ENCODE measurements at places on chromosomes 2 and 18.
A peak's percentile ranks its signal among the peaks of the same experiment; 100 is the strongest.

DNA sequence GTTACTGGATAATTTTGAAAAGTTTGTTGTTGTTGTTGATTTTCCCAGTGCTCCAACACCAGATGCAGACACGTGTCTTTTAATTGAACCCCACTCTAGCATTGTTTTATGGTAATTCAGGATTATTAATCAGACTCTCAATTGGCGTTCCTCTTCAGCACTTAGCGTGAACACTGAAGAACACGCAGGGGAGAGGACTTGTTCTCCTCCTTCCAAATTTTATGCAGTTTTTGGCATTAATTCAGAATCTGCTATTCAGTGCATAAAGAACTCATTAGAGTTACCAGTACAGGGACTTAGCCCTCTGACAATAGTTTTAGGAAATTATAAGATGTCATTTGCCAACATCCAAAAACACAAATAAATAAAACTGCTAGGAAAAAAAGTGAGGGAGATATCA, 75.5 kb downstream of the SNTG2 start:
- DNase-seq = no peak

DNA sequence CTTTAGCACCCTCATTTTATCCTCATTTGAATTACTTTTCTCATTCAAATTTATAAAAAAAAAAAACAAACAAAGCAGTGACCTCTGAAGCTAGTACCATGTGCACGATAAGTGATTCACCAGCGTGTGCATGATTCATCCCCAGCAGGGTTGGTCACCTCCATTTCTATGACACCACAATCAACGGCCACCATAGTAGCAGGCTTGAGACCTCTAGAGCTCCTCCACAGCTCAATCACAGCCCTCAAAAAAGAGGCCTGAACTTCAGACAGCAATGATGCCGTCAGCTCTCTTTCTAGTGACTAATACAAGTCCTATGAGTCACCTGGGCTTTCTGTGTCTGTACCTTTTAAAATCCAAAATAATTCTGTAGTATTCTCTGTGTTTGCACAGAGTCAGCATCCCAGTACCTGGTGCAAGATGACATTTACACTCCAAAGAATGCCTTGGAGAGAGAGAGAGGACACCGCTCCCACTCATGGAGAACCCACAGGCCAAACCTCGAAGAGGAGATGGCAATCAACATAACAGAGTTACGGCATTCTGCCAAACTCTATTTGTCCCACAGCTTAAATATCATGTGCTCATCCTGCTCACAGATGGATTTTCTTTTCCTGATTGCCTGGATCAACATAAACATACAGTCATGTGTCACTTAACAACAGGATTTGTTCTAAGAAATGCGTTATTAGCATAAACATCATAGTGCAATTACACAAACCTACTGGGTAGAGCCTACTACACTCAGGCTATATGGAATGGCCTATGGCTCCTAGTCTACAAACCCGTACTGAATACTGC, 58.7 kb downstream of the L3MBTL4 start:
- no peak for DNase-seq

GRCh38 chr2:99200076-99200800, 19.3 kb downstream of the MRPL30 start:
- no peak for DNase-seq

DNA sequence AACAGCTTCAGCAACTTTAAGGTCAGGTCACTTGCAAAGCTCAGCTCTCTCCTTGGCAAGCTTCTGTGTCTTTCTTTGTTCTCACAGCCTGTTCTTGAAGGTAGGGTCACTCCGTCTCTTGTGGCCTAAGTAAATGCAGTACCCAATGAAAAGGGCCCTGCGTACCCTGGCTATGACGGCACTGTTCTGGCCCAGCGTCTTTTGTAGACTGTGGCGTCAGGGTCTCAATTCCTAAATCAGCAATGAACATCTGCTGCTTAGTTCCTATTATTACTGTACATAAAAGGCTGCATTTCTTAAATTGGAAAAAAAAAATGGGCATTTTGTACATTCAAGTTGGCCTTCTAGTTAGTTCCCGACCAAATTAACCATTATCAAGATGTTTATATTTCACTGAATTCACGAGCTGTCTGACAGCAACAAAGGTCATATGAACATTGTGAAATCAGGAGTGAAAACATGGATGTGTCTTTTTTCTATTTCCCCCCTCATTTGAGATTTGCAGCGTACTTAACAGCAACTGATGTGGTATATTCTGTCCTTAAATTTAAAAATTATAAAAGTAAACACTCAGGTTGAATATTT, 17.0 kb upstream of the MTCL1 start:
- DNase-seq = no peak

DNA sequence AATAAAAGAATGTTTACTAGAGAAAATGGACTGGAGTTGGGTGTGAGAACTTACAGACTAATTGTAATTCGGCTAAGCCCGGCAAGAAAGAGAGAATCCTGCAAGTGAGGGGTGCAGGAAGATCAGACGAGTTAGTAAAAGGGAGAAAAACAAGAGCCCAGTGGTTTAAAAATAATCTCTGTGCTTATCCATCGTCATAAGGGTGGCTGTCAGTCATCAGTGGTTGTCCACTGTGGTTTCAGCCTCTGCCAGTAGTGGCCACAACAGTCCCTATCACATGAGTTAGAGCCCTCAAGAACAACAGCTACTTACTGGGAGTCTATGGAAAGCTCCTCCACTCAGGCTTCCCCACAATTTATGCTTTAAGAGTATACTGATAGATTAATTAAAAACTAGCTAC, 239.8 kb downstream of the SETBP1 start:
- DNase-seq = no peak

DNA sequence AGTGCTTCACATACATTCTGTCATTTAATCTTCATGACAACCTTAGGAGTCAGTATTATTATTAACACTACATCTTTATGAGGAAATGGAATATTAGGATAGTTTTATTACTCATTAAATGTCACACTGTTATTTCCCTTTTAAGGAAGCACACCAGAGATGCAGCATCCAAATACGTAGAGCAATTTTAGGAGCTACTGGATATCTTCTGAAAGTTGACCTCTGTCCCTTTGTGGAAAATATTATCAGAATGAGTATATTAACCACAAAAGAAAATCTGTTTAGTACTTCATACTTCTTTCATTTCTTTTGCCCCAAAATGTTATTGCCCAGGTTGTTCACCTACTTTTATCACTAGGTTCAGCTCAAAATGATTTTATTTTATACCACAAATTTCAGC, 72.9 kb upstream of the APCDD1 start:
- no peak for DNase-seq

- DNase-seq = no peak
Observed at GRCh38 chr18:75262511-75262910, 51.9 kb downstream of the TSHZ1 start.

- DNase-seq = no peak
Observed at GRCh38 chr2:226431288-226431948, 368.2 kb downstream of the IRS1 start.

DNA sequence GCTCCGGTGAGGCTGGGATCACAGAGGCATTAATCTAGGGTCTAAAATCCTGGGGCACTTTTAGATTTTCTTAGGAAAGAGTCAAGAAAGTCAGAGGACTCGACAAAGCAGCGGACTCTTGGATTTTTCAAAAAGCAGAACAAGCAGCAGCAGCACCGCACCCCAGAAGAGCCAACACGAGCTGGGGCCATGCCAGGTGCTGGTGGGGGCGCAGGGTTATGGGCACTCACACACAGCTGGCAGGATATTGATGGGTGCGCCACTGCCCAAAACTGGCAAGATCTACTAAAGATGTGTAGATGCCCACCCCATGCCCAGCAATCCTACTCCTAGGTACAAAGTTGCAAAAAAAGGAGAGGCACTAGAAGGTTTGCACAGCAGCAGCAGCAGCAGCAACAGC, 33.9 kb upstream of the SEMA4C start:
- no peak for DNase-seq

DNA sequence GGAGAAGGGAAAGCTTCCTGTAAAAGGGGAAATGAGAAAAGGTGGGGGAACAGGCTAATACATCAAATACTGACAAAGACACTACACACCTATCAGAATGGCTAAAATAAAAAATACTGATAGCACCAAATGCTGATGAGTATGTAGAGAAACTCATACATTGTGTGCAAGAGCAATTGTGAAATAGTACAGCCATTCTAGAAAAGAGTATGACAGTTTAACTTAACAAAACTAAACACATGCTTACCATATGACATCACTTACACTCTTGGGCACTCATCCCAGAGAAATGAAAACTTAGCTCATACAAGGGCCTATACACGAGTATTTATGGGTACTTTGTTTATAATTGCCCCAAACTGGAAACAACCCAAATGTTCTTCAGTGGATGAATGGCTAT, 53.4 kb downstream of the ZNF638 start:
- no peak for DNase-seq

DNA sequence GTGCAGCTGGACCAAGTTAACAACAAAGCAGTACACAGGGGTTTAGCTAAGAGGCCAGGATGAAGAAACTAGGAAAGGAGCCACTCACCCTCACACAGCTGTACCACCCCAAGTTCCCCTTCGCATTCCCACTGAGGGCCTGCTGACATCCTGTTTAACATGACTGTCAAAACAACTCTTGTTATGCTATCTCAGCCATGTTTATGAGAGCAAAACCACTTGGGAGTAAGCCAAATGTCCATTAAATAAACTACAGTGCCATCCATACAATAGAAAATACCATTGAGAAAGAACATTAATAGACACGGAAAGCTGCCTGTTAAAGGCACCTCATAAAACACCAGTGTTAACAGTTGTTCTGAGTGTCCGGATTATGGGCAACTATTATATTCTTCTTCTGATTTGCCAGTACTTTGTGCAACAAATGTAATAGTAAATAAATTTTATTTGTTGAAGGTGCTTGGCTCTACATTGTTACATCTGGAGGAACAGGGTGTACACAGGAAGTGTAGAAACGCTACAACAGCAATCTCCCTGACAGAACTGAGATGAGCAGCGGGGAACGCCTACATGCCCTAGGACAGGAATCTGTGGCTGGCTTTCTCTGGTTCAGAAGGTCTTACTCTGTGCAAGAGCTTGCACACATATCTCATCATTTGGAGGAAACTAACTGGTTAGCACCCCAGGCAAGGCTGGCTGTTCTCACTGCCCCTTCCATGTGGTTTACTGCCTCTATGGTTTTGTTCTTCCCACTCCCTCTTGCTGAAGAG, 85.6 kb downstream of the EHD3 start:
- peak; percentile 52 for DNase-seq

- no peak for DNase-seq
Observed at GRCh38 chr2:165634282-165634681, 159.8 kb downstream of the GALNT3 start.

- no peak for DNase-seq
Observed at GRCh38 chr18:10495936-10496335, 29.9 kb upstream of the NAPG start.

DNA sequence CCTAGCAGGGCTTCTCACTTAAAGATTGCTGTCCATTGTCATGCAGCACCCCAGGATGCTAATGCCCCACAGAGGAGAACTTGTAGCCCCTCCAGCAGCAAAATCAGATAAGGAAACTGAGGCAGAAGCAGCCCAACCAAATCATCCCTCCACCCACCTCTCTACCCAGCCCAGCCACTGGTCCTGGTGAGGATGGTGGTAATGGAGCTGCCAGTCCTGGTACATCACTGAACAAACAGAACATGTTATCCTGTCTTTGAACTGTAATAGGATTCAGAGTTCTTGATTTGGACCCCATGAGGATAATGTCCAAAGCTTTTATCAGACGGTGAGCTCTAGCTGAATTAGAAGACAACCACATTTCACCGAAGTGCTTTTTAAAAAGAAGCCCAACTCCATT, 113.2 kb downstream of the MRO start:
- DNase-seq = no peak

DNA sequence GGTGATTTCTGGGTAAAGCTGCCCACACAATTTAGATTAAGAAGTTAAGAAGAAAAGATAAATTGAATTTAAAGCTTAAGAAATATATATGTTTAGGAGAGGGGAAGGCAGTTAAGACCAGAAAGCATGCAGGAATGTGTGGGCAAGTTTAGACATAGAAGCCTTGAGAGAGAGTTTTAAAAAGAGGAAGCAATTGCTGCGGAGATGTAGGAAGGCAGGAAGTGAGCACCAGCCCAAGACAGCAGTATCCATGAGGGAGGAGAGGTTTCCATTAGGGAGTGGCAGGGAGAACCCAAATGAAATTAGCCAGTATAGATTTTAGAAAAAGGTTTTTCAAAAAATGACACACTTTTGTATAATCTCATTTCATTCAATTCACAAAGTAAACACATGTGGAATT, 24.3 kb downstream of the DSC2 start:
- no peak for DNase-seq

- DNase-seq = no peak
Observed at GRCh38 chr2:168224346-168224745, 23.0 kb downstream of the STK39 start.

- no peak for DNase-seq
Observed at GRCh38 chr18:75654851-75655751, 227.6 kb upstream of the SMIM21 start.

GRCh38 chr2:239878686-239879085, 146.5 kb downstream of the NDUFA10 start:
- DNase-seq = no peak

DNA sequence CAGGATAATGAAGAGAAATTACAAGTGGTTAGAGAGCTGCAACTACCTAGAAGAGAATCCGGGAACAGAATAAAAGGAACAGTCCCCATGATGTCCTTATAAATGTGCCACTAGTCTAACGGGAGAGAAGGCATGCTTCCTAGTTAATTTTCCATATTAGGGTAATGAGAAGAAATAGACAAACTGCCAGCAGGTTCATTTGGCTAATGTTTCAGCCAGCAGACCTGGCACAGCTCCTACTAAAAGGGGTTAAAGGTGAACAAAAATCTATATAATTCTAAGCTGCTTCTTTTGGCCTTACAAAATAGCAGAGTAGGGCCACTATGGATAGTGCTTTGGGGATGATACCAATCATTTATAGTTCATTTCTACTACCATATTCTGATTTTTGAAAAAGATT, 845.3 kb upstream of the GCFC2 start:
- no peak for DNase-seq
